Psoas muscle (tissue), 8 donors: ENCODE measurements at places on chromosomes 4 and X. TPM values are rescaled to one million over a fixed set of nuclear protein-coding genes. Genes with fewer than 3 reads are reported as not detected.

DNA sequence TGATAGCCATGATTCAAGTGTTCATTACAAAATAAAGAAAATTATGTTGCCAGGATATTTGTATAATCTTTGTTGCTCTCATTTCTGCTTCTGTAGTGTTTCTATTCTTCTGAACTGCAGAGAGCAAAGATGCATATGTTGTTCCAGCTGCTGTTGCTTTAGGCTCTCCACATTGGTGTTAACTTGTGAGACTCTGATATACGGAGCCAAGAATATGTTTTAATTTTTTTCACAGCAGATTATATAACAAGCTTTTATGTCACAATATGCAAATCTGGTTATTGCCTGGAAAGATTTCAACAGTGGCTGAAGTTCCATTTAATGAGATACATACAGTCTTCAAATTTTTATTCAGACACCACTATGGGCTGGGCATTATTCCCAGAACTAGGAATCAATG lies 655.0 kb downstream of the GRXCR1 start:
- no peak for DNase-seq

DNA sequence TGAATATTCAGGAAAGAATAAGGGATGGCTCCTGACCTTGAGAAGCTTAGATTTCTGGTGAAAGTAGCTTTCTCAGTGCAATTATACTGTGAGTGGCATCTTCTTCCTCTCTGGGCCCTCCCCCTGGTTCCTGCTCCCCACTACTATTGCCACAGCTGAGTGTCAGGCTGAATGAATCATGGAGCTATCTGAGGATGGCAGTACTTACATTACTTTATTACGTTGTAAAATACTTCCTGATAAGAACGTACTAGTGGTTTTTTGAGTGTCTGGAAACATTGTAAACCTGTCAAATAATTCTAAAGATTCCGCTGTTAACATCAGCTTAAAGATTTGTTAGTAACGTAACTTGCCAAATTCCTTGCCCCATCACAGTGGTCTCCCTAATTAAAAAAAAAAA lies 36.2 kb downstream of the ARHGAP10 start:
- no peak for DNase-seq

The LINC00632 gene
- 0.18 TPM for polyA plus RNA-seq

DNA sequence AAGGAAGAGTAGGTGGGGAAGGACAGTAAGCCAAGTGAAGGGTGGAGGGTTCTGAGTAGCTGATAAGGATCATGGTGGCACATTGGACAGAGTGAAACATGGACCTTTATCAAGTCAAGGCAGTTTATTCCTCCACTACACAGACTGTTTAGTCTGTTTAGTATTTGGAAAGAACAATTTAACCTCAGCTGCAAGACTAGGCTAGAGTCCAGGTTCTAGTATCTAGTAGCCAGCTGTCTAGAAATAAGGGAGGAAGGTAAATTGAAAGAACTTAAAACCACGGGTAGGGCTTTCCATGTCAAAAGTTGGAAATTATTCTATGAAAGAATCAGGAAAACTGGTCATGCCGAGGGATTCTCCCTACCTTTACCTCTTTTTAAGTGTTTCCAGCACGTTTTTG lies 140.1 kb upstream of the MED14 start:
- DNase-seq = no peak

DNA sequence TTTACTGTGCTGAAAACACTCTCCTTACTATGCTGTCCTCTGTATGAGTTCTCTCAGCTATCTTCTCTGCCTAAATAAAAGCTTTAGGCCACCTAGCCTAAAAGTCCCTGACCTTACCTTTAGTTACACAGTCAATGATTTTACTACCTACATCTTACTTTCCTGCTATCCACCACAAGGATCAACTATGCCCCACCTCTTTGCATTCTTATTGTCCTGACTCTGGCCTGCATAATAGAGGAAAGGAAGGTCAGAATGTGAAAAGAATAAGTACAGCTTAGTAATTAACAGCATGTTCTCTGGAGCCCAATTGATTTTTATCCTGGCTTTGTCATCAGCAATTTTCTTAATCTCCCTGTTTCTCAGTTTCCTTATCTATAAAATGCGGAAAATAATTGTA lies 1257.8 kb downstream of the RPA4 start:
- DNase-seq = no peak

DNA sequence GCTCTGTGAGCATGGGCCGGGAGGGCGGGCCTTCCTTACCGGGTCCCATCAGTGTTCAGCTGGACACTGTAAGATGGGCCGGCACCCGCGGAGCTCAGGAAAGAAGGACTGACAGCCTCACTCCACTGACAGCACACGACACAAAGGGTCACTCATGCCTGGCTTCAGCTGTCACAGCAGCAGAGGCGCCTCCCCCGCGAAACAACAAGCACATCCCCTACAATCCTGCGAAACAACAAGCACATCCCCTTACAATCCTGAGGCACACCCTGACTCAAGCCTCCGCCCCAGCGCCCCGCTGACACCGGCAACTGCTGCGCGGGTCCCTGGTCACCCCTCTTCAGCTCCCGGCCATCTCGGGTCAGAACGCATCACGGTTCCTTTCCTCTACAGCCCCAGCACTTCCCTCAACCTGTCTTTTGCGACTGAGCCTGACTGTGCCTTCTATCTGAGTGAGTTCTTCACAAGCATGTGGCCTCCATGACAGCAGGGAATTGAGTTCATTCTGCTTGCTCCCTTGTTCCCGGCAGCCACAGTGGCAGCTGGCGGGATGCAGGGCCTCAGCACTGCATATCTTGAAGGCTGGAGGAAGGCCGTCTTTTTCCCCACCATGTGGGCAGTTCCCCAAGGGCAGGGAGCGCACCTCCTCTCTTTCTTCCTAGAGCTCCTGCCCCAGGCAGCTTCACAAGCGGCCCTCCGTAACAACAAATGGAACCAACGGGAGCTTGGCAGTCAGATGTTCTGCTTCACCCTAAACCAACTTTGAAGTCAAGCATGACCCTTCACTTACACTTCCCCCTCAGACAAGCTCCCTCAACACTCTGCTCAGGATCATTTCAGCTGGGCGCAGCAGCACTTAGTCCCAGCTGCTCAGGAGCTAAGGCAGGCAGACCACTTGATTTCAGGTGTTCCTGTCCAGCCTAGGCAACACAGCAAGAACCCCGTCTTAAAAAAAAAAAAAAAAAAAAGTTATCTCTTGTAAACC lies 39.6 kb downstream of the SCD5 start:
- no peak for DNase-seq

DNA sequence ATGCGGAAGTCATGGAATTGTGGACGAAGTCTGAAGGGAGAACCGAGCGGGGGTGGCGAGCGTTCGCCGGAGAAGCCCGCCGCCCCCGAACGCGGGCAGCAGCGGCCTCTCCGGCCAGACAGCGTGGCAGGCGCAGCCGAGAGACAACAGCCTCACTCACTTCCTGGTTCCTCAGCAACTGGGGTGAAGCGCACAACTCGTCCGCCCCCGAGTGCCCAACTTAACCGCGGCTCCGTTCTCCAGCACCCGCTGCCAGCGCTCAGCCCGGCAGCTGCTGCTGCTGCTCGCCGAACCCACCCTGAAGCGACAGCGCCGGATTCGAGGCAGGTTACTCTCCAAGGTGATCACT lies 68.0 kb downstream of the NOCT start:
- peak; percentile 77 for DNase-seq

DNA sequence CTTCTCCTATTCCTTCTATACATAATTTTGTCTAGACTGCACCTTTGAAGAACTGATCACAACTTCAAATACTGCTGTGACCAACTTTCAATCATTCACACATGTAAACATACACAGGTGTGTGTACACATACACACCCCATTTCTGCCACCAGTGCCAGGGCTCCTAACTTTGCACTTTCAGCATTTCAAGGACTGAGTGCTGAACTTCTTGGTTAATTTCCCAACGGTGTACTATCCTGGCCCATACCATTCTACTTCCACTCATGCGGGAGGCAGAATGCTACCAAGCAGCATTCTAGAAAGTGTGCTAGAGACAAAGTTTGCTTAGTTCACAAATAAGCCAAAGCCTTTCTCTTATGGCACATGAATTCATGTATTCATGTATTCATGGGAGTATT lies 51.2 kb downstream of the RPGR start:
- DNase-seq = no peak

GRCh38 chrX:32280489-32280888 lies 930.9 kb downstream of the DMD start:
- DNase-seq = no peak

- no peak for DNase-seq
Measured at GRCh38 chr4:55498051-55498450, 48.7 kb downstream of the CLOCK start.

GRCh38 chr4:144782345-144782744 lies 136.4 kb downstream of the HHIP start:
- DNase-seq = no peak

- DNase-seq = no peak
Measured at GRCh38 chr4:148292686-148293085, 149.5 kb downstream of the NR3C2 start.

GRCh38 chr4:8028884-8029568 lies 89.4 kb upstream of the AFAP1 start:
- no peak for DNase-seq

DNA sequence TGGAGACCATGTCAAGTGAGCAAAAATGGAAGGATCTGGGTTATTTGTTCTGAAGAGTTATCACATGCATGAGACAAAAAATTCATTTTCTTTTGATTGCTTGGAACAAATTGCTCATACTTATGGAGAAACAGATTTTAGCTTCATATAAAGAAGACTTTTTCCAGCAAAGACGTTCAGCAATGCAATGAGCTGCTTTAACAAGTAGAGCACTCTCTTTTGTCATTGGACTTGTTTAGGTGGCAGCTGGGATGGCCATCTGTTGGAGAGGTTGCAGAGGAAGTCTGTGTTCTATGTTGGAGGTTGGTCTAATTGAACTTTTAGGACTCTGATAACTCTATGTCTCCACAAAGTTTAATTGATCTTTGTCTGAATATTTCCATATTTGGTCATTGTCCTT lies 19.9 kb upstream of the CEP135 start:
- DNase-seq = no peak
